ENCODE measurements at places on chromosomes 1 and 21.

GRCh38 chr1:107464827-107465226, 324.0 kb downstream of the NTNG1 start:
- DNase-seq, result no peak

DNA sequence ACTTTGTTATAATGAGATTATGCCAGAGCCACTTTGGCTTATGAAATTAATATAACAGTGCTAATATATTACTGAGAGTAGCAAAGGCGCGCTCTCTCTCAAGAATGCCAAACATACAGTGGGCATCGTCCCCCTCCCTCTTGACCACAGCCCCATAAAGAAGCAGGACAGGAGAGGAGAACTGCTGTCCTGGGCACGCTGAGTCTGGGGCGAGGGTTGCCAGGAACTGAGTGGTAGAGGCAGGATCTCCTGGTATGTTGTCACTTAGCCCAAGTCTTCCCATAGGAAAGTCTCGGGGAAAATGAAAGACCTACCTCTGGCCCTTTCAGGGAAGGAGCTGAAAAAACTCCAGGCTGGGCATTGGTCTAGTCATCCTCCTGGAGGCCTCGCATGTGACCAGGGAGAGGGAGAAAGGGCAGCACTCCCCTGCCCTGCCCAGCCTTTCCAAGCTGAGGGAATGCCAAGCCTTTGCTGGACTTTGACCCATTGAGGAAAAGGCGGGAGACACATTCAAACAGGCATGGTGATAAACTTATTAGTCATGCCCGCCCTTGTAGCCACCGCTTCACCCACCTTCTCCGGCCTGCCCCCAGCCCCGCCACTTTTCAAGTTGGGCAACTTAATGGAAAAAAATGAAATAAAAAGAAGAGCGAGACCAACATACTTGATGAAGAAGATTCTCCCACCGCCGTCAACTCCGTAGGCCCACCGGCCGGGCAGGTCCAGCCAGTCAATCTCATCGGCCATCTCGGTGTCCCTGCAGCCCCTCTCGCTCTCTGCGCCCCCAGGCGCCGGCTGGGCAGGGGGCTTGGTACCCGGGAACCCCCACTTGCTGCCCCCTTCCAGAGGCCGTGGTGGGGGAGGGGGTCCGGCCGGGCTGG, 17.4 kb upstream of the PLEKHA6 start:
- DNase-seq, result no peak

DNA sequence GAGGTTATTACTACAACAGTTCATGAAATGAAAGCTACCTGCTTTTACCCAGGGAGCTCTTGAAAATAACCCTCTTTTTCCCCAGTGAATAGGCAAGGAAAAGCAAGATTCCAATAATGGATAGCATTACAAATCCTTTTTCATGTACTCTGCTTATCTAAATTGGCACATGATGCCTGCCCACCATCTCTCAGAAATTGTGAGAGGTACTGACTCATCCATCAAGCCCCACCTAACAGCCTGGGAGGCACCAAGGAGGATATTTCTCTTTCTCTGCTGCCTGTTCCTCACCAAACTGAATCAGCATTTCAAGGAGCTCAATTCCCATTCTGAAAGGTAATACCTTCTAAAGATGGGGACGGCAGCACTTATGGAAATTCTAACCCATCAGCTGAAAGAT, 34.4 kb downstream of the PALMD start:
- no peak for DNase-seq

DNA sequence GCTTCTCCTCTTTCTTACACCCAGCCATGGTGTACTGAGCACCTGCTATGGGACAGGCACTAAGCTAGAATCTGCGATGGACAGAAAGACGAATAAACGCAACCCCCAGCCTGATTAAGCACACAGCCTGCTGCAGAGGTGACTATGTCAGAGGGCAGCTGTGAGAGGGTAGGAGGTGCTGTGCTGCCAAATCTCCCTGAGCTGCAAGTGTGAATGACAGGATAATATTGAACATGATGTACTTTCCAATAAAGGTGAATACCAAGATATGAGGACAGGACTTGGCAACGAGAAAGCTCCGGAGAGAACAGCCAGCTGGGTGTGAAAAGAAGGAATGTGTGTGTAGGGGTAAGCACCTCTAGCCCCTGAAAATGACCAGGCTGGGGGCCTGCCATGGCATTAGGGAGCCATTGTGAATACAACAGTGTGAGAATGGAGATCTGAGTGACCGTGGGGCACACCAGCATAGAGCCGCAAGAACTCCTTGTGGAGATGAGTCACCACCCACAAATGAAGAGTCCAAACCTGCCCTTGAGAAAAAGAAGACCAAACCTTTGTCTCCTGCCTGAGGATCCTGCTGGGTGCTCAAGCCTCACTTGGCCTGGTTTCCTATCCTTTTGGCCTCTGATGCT, 83.0 kb upstream of the ATF3 start:
- DNase-seq, result no peak

- DNase-seq, result no peak
These were observed 21.9 kb downstream of the RAB3B start for GRCh38 chr1:51968632-51969031.

GRCh38 chr1:86423873-86424272, at the start of gene CLCA2:
CLCA2 (plus strand) TSS chr1:86424171; CDS start chr1:86424248, 77 bp downstream.
- no peak for DNase-seq

DNA sequence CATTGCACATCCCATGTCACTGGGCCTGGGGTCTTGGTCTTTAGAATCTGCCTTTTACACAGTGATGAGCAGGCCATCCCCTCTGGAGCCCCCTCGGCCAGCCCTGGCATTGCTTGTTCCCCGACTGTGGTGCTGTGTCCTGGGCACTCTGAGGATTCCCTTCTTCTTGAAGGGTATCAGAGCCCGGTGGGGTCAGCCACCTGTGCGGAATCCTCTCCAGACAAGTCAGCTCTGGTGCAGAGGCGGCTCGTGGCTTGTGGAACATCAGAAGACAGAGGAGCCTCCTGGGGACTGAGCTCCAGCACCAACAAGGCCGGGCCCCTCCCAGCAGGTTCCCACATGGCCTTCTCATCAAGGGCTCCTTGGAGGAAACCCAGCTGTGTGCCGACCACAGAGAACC, 57.9 kb upstream of the AJAP1 start:
- DNase-seq, result no peak

- no peak for DNase-seq
These were observed 25.2 kb upstream of the C1orf174 start for GRCh38 chr1:3925256-3925655.

- DNase-seq, result no peak
These were observed 30.3 kb downstream of the HOOK1 start for GRCh38 chr1:59845091-59845490.

GRCh38 chr1:30855686-30856259, 52.8 kb downstream of the SDC3 start:
- no peak for DNase-seq

DNA sequence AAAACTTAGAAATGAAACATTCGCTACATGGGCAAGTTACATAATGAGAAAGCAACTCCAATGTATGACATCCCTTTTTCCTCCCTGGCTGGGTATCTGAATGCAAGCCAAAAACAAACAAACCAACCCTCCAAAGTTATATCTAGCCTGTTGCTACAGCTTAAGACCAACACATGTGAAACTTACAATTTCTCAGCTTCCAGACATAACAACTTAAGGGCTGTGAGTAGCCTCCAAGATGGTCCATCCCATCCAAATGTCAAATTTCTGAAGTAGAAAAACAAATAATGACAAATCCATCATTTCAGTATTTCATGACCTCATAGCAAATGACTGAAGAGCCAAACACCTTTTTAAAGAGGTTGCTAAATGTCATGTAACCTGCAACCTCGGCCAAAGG, 19.9 kb downstream of the SETD4 start:
- DNase-seq, result no peak

- no peak for DNase-seq
These were observed 97.5 kb downstream of the CASZ1 start for GRCh38 chr1:10698726-10699469.

DNA sequence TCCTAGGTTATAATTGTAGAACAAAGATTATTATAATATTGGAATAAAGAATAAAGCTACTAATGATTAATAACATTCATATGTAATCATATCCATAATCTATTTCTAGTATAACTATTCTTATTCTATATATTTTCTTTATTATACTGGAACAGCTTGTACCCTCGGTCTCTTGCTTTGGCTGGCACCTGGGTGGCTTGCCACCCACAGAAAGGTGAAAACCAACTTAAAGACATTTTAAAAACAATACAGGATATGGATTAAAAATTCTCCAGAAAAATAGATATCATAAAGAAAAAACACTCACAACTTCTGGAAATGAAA, 80.0 kb upstream of the PRRC2C start:
- DNase-seq, result no peak

DNA sequence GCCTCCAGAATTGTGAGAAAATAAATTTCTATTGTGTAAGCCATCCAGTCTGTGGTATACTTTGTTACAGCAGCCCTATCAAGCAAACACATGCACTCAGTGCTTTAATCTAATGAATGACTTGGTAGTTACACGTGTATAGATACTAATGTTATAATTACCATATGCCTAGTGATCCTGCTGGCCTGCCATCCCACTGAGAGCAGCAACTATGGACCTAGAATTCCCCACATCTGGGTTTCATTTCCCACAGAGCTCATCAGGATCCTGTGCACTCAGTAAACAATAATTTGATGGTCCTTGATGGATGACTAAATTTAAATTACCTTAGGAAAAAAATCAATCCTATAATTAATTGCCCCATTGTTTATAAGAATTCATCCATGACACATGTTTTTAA, 86.5 kb upstream of the RGS1 start:
- no peak for DNase-seq

DNA sequence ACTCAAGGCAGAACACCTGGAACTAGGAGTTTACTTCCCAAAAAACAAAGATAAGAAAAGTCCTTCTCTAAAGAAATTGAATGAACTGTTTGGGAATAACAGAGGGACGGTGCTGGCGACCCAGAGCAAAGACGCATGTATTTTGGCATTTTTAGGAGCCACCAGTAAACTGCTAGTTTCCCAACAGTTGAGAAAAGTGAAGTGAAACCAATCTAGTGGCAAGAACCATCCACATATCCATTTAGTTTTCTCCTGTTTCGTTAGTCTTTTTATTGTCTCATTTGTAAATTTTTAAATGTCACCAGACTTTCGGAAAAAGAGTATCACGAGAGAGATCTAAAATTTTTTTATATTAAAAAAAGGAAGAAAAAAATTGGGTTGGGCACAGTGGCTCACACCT, 30.2 kb downstream of the ODF2L start:
- no peak for DNase-seq

DNA sequence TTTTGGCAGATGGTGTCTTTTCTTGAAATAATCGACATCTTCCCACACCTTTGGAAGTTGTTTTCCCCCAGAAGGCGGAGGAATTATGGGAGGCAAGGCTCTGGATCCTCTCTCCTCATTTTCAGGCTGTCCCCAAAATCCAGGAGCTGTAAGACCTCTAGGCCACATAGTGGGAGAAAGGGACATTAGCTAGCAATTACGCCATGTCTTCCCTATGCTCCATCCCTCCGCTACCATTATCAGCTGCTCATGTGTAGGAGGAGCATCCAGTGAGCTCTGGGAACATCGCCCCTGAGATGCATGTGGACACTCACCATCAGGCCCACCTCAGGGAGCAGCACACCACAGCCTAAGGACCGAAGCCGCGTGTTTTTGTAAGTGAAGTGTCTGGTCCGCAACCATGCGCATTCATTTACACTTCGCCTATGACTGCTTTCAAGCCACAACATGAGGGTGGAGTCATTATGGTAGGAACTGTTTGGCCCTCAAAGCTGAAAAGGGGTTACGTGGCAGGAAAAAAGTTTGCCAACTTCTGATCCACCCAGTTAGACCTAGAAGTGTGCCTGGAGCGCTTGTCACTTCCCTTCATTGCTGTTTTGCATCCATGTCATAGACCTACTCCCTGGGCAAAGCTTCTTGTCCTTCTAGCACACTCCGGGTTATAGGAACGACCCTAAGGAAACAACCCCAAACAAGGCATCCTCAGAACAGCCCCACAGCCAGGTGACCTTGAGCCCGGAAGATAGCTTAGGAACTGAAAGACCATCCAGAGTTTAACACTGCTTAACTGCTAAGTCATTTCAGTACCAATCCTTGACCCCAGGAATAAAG, 85.5 kb downstream of the C1orf94 start:
- DNase-seq, result no peak

GRCh38 chr1:218112862-218113261, 172.2 kb upstream of the RRP15 start:
- DNase-seq, result no peak

- no peak for DNase-seq
These were observed 1.7 kb downstream of the LYST start for GRCh38 chr1:235864931-235865525.

DNA sequence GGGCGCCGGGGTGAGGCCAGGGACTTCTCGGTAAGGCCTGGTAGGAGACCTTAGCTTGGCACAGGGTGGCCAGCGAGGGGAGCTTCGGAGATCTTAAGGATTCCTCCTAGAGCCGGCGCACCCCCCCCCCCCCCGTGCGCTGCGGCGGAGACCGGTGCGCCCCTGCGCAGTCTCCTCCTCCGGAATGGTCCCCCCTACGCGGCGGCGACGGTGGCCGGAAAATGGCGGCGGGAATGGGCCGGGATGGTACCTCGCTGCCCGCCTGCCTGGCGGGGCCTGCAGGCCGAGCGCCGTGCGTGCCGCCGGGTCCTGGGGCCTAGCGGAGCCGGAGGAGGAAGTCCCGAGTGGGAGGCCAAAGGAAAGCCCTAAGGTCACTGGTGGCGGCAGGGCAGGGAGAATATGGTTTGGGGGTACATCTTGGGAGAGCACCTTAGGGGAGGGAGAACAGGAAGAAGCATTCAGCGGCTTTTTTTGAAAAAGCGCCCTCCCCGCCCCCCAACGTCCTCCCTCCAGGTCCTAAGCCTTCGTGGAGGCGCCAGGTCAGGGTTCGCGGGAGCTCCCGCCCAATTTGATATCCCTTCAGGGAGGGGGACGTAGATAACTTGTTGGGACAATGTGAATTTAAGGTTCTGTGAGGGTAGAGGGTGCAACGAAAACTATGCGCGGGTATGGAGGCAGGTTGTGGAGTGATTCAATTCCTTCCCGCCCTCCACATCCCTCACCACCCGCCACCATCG, 429 bp downstream of the SRRM1 start:
- DNase-seq, result no peak

DNA sequence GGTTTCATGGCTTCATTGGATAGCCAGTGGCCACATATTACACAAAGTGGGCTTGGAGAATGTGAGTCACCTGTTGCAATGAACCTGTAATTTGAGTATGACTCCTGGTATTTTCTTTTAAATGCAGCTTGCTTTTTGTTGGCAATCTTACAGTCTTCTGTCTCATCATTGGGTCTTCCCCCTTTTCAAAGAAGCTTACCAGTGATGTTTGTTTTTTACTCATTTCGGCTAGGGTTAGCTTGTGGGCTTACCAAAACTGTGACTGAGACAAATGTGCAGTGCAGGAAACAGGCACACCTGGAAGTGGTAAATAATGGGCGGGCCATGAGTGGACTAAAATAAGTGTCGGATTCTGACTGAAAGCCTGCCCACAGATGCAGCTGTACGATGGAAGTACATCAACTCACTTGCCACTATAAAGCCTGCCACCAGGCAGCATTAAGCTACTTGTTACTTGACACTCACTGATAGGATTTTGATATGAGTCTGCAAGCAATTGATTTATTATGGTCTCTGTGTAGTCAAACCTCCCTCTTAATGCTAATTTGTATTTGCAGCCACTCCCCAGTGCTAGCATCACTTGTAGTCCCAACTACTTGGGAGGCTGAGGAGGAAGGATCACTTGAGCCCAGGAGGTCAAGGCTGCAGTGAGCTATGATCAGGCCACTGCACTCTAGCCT, 4.2 kb downstream of the HHAT start:
- DNase-seq, result no peak
